MV-4-11 (cell line): ENCODE measurements at places on chromosomes 16 and 17.

- DNase-seq, result no peak
These were observed 115.9 kb downstream of the ZFHX3 start for GRCh38 chr16:72932050-72932449.

DNA sequence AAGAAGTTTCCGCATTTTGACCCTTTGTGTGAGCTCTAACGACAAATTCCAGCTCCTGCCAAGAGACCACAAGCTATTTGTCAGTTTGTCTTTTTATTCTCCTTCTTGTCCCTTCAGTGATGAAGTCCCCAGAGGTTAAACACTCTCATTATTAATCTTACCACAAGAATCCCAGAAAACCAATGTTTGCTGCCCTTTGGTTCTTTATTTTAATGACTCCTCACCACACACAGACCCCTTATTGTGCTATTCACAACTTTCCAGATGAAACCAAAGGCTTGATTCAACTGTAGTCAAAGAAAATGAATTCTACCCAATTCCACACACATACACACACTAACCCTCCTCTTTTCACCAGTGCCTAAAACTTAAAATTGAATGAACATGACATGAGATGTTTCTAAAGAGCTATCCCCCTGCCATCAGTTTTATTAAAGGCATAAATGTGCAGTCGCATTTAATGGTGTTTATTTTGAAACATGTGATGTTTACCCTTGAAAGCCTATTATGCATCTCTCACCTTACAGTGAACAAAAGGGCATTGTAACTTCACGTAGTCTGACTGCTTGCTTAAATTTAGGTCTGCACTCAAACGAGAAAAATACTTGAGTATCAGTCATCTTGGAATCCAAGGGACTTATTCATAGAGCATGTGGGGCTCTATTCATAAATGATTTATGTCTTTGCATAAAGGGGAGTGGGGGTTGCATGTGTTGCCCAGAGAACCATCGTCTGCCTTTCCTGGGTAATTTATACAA, 44.1 kb downstream of the PCTP start:
- no peak for DNase-seq

DNA sequence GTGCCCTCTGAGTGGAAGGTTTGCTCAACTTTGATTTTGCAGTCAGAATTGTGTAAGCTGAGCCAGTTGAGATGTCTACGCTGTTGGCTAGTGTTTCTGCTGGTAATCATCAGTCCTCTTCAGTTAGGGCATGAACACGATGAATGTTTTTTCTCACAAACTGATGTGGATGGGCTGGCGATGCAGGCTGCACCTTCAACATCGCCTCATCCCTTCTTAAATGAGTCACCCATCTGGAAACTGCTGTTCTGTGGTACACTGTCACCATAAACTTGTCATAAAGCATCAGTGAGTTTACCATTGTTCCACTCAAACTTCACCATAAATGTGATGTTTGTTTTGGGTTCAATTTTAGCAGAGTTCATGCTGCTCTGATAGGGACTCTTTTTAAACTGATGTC, 8.4 kb downstream of the C16orf95 start:
- no peak for DNase-seq

- DNase-seq, result no peak
These were observed 30.0 kb upstream of the PRSS54 start for GRCh38 chr16:58324792-58325191.

- DNase-seq, result peak; percentile 65
These were observed 1.4 kb upstream of the LLGL1 start for GRCh38 chr17:18224053-18224386.

DNA sequence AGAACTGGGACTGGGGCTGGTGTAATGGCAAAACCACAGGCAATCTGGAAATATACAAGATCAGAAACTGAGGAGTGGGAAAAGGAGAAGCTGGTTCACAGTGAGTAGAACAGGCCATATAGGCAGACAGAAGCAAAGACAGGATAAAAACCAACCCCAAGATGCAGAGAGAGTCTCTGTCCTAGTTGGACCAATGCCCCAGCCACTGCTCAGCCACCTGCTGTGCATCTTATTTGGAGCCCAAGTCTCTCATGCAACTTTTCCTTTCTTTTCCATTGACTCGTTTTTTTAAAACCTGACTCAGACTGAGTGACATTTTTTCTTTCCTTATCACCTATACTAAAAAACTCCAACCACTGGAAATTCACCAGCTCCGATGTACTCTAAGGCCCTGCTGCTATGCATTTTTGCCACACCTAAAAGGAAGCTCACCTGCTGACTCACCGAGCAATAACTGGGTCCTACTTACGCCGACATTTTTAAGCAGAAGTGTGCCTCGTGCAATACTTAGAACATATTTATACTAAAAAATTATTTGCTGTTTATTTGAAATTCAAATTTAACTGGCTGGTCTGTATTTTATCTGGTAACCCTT, 100.8 kb upstream of the XYLT1 start:
- DNase-seq, result no peak

DNA sequence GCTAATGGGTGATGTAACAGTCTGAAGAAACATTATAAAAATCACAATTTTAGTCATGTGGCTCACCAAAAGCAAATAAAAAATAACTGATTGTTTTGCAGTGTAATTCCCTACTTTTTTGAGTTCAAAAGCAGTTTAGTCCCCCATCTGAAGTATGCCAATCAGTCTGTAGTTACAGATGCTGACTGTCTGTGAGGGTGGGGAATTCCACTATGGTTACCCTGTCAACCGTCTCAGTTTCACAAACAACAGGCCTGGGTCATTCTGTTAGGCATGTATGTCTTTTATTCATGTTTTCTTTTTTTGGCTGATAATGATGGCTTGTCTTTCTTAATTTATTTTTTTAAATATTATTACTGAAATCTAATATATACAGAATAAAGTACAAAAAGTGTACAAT, 69.3 kb downstream of the STXBP4 start:
- DNase-seq, result no peak

- DNase-seq, result peak; percentile 35
These were observed 92.0 kb downstream of the MAP2K6 start for GRCh38 chr17:69506489-69506888.

GRCh38 chr17:82277851-82278250, 4.4 kb upstream of the CSNK1D start:
- no peak for DNase-seq

DNA sequence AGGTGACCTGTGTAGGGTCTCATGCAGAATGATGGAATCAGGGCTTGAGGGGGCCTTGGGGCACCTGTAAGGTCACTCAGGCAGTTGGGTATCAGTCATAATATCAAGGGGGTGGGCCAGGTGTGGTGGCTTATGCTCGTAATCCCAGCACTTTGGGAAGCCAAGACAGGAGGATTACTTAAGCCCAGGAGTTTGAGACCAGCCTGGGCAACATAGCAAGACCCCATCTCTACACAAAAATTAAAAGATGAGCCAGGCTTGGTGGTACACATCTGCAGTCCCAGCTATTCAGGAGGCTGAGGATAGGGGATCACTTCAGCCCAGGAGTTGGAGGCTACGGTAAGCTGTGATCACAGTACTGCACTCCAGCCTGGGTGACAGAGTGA, 7.5 kb downstream of the ERN2 start:
- no peak for DNase-seq

DNA sequence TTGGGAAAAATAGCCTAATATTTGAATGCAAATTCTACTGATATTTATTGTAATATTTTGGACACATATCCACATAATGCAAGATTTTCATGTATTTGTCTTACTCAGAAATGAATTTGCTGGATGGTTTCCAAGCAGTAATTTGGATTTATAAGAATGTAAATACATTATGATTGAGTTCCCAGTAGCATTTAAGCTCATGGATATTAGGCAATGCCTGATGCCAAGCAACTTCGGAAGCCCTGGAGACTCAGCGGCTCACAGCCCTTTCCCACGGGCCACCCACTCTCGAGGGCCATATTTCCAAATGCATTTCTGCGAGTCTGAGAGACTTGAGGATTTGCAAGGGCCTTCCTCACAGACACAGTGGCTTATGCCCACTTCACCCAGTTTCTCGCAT, 62.1 kb upstream of the MYOCD start:
- DNase-seq, result no peak

DNA sequence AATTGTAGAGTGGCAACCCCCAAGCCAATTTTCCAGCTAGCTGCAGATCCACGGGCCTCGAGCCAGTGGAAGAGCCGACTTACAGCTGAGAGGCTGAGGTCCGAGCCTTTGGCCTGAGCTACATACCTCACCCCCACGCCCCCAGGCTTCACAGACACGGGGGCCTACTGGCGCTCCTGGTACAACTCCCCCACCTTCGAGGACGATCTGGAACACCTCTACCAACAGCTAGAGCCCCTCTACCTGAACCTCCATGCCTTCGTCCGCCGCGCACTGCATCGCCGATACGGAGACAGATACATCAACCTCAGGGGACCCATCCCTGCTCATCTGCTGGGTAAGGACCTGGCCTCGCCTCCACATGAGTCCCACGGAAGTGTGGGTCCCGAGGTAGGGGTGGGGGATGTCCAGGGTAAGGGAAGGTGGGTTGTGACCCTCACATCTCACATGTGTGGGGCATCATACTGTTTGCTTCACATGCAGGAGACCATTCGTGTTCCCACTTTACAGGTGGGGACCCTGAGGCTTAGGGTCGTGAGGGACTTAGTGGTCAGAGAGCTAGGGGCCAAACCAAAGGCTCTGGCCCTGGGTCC, 3.4 kb downstream of the ACE start:
- DNase-seq, result no peak

DNA sequence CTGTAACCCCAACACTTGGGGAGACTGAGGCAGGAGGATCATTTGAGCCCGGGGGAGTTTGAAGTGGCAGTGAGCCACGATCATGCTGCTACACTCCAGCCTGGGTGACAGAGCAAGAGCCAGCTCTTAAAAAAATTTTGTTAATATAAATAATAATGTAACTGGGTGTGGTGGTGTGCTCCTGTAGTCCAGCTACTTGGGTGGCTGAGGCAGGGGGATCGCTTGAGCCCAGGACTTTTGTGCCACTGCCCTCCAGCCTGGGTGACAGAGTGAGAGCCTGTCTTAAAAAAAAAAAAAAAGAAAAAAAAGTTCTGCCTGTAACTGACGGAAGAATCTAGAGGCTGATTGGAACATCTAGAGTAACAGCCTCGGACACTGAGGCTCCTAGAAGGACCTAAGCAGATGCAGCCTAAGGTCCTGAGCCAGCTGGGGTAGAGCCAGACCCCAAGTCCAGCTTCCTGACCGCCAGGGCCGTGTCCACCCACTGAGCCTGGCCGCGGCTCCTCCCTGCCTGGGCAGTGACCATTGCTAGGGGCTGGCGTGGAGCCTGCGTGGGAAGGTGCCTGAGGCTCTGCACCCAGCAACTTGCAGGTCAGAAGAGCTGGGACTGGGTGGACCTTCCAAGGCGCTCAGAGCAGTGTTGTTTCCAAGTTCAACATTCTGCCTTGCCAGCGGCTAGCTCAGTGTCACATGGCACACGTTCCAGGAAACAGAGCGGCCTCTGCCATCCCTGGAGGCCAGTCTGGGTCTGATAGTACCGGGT, 209.4 kb upstream of the CIBAR2 start:
- no peak for DNase-seq

DNA sequence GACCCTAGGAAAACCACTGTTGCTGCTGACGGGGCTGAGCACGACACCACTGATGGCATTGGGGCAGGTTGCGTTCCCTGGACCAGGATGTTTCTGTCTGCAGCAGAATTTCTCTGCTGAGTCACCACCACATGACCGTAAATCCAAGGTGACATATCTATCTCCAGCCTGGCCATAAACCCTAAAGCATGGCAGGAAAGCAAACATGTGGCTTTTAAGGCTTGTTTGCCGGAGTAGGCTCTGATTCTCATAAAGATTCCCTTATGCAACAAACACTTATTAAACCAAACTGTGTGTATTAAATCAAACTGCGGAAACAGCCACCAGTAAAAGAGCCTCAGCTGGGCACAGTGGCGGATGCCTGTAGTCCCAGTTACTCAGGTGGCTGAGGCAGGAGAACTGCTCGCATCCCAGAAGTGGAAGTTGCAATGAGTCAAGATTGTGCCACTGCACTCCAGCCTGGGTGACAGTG, 17.3 kb downstream of the MPHOSPH6 start:
- no peak for DNase-seq

DNA sequence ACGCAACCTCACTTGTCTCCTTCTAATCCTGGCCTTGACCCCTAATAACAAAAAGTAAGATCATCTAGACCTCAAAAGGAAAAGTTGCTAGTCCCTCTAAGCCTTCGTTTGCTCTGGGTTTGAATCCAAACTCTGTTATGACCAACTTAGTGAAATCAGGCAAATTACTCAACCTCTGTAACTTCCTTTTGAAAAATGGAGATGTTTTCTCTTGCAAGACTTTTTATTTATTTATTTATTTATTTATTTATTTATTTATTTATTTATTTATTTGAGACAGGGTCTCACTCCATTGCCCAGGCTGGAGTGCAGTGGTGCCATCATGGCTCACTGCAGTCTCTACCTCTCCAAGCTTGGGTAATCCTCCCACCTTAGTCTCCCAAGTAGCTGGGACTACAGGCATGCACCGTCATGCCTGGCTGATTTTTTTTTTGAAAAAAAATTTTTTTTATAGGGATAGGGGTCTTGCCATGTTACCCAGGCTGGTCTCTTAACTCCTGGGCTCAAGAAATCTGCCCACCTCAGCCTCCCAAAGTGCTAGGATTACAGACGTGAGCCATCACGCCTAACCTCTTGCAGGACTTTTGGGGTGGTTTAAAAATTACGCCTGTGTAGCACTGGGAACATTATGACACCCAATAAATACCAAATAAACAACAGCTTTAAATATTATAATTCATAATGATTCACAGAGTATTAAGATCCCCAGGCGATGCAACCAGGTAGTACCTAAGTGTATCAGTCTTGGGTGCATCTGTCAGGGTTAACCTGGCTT, 63.4 kb downstream of the PITPNC1 start:
- peak; percentile 20 for DNase-seq

- DNase-seq, result peak; percentile 96
These were observed 137.4 kb upstream of the COX10 start for GRCh38 chr17:13931800-13932460.

DNA sequence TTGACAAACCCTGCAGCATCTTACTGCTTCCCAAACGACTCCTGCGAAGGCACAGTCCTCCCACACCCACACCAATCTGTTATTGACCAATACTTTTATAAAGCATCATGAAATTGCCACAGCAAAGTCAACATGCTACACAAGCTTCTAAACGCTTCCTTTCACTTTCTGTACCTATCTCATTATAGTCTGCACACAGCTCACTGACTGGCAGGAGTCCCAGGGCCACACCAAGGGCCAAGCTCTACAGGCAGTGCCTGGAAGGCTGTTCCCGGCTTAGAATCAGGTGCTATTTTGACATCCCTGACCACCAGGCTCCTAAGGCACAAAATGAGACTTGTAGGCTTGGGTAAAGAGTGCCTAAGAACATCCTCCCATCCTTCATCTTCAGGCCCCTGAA, 39.5 kb downstream of the USP7 start:
- DNase-seq, result no peak

DNA sequence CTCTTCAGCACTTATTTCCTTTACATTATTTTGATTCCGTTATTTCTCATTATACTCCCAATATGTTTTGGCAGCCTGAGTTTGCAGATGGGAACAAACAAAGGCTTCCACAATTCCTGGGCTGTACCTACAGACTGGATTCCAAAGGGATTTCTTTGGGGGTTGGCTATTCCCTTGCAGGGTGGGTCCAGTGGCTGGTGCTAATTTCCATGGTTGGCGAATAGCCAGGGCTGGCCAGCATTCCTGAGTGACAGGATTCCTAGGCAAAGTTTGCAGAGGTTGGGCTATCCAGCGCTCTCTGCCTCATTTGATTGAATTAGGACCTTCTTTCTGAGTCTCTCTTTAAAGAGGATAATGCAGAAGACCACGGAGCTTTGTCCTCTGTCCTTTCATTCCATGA, 207.4 kb downstream of the MAF start:
- no peak for DNase-seq
